ENCODE measurements at places on chromosomes 5 and 9. TPM values are rescaled to one million over a fixed set of nuclear protein-coding genes. Genes with fewer than 3 reads are reported as not detected.

DNA sequence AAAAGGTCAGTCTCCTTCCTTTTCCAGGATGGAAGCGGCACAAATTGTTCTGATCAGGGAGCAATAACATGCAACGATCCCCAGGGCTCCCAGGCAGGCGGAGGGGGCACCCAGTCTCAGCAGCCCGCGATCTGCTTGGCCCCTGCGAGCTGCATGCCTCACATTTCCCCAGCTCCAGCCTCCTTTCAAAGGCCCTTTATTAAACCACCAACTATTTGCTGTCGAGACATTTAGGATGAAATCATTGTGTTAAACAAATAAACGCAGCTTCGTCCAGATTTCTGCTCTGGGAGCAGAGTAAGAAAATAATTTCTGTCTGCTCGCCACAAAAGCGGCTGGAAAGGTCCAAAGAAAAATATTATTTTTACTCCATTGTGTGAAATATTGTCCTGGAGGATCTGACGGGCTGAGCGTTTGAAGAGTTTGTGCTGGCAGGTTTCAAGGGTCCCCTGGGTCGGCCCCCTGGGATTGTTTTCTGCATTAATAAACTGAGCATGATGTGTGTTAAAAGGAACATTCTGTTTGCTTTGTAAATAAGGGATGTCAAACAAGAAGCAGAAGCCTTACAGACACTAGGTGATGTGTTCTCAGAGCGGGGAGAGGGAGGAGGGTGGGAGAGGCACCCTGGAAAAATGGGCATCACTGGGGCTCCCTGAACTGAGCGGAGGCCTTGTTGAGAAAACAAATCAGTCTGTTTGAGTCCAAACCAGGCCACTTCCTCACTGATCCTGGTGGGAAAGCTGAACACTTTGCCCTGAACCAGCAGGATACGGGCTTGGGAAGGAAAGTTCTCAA, 110.1 kb downstream of the FOXD1 start:
- DNase-seq, result no peak

DNA sequence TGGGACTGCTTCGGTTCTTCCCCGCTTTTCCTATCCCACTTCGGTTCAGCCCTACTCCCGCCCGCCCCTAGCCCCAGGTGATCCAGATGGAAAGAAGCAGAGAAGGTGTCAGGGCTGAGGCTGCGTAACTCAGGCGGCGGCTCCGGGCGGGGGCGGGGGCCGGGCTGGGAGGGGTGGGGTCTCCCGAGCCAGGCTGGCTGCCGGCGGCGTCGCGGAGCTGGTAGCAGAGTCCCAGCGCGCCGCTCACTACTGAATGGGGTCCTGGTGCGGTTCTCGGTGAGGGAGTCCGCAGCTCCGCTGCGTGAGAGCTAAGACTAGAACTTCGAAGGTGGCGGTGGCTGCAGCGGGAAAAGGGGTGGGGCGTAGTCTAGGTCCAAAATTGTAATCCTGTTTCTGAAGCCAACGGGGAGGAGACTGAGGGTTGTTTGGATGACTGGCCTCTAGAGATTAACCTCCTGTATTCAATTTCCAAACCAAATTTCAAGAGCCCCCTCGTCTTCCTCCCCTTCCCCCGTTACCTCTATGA, 1.4 kb downstream of the PRR16 start:
- no peak for DNase-seq

DNA sequence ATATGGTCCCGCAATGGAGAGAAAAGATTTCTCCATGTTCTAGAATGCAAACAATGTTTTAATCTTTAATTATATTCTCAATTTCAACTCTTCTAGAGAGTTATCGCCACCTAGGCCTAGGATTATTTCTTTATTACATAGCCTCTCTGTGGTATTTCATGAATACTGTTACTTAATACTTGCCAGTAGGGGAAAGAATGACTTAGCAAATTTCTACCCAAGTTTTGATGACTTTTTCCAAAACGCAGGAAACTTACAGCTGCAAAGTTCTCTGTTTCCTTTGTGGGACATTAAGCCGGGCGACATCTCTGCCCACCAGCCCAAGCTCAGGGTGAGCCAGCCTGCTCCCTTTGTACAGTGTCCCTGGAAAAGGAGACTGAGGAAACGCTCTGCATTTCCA, 73.8 kb downstream of the MED27 start:
- DNase-seq, result no peak

The ASPN gene
- not detected for total RNA-seq

DNA sequence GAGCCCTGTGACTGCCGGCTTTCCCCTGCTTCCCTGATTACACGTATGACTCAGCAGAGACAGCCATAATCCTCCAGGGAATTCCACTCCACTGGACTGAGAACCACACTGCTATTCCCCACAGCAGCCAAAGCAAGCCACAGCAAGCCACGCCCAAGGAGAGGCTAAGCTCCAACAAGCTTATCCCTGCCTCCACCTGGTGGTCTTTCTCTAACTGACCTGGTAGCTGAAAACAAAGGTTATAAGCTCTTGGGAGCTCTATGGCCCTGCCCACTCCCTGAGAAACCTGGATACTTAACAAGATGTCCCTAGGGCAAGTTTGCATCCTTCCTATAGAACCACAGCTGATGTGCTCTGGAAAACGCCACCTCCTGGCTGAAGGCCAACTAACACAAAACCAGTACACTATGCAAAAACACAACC, 613.7 kb upstream of the CDH18 start:
- no peak for DNase-seq

- no peak for DNase-seq
Observed at GRCh38 chr9:108234811-108235210, 621.0 kb downstream of the ACTL7B start.

GRCh38 chr9:130549093-130549735, 30.2 kb upstream of the FUBP3 start:
- DNase-seq, result no peak

The INSL6 gene
- total RNA-seq, result not detected

DNA sequence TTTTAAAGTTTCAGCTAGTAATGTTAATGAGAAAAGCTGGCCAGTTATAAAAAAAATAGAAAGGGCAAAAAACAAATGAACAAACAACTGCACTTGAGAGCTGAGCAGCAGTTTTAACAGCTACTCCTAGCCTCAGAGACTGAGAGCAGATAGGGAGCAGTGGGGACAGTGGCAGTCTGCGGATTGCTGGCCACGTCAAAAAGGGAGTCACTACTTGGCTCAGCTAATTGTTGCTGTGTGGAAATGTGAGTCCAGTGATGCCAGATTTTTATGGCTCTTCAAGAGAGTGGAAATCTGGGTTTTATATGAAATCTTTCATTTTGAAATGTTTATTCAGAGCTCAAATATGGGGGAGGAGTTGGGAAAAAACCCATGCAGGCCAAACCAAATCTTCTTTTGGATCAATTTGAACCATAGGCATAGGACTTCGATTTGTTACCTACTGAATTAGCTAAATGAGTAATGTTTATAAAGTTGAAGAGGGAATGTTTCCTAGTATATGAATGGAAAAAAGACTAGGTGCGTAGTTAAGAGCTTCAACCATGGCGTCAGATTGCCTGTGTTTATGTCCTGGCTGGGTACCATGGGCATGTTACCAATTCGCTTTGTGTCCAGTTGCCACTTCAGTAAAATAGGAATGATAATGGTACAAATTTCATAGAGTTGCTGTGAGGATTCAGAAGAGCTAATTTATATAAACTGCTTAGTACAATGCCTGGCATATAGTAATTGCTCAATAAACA, 102.1 kb downstream of the PAM start:
- no peak for DNase-seq

The HCN1 gene
- total RNA-seq, result not detected

The IL31RA gene
- total RNA-seq, result not detected

The CYSTM1 gene
- 15.8 TPM for total RNA-seq

The PCDHGA5 gene
- not detected for total RNA-seq

The STKLD1 gene
- 0.45 TPM for total RNA-seq

The TMEM232 gene
- 0.27 TPM for total RNA-seq

- DNase-seq, result no peak
Observed at GRCh38 chr9:100725371-100725770, 147.5 kb downstream of the CAVIN4 start.

GRCh38 chr5:176959051-176959450, 47.5 kb downstream of the UIMC1 start:
- DNase-seq, result no peak

- DNase-seq, result no peak
Observed at GRCh38 chr5:155455791-155456514, 442.4 kb downstream of the KIF4B start.

- no peak for DNase-seq
Observed at GRCh38 chr5:131671409-131671808, 36.4 kb upstream of the RAPGEF6 start.

The GRIA1 gene
- total RNA-seq, result not detected

DNA sequence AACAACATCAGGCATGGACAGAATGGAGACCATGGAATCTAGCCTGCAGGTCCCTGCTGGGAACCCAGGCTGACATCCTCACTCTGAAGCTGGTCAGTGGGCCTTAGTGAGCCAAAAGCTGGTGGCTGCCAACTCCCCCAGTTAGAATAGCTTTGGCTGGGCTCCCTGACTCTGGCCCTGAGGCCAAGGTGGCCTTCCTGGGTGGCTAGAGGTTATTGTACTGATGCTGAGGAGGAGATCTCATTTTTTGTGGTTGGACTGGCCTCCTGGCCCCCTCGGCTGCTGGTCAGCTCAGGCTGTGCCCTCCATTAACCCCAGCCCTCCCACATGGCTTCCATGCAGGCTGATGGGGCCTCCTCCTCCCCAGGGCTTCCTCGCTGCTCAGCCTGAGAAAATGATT, 101.2 kb upstream of the PANK3 start:
- no peak for DNase-seq

DNA sequence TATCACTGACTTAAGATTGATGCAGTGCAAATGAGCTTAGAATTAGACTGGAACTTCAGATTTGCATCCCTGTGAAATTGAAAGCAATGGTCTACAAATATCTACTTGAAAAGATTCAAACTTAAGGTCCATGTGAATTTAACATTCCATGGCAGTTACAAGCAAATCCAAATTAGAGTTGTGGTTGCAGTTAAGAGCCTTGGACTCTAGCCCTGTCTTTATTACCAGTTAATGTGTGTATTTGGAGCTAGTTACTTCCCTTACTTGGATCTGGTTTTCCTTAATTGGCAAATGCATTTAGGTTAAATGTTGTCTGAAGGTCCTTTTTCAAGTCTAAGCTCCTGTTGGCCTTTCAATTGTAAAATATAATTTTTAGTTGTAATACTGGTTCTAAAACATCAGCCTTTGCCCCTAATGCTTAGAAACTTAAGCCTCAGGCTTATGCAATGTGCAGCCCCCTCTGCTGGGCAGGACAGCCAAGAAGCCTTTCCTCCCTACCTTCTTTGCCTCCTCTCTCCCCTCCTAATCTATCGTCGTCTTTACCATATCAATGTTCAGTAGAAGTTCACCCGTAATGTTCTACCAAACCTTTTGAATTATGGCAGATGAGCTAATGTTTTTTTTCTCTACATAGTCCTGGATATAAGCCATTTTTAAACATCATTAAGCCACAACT, 59.5 kb downstream of the ERMP1 start:
- no peak for DNase-seq

DNA sequence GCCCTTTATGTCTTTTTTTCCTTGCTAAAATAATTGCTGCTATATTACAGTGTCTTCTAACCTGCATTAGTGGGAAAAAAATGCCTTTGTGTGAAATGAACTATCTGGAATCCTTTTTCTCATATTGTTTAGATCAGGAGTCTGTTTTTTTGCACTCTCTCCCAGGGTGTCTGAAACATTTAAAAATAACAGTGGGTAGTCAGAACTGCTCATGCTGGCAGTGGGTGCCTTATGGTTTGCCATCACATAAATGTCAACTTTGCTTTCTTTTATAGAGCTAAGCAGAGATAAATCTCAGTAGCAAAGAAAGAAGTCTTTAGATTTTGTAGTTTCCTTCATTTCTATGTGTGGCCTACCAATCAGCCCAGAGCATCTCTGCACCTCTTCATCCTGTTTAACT, 347.8 kb upstream of the RGMB start:
- DNase-seq, result no peak

The SPATA6L gene
- 0.43 TPM for total RNA-seq

GRCh38 chr5:127513408-127513970, 4.0 kb upstream of the PRRC1 start:
- no peak for DNase-seq

DNA sequence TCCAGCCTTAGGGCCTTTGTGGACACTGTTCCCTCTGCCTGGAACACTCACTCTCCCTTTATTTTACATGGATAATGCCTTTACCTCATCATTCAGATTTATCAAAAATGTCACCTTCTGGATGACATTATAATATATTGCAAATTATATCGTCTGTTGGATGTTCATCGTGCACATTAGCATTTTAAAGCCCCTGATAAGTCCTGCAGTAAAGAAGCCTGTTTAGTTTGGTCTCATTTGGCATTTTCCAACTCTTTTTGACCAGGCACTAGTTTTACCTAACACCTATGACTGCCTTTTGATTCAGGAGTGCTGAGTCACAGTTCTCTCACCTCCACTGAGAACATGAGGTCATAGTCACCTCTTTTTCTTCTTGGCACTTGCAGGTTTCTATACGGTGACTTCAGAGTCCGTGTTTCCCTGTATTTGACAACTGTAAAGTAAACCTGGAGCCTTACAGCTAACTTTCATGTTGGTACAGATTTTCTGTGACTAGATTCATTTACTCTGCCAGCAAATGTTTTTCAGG, 57.7 kb upstream of the STC2 start:
- DNase-seq, result no peak

GRCh38 chr5:36355516-36355915, 53.8 kb upstream of the RANBP3L start:
- no peak for DNase-seq

GRCh38 chr9:105881021-105881420, 186.7 kb downstream of the TMEM38B start:
- no peak for DNase-seq

DNA sequence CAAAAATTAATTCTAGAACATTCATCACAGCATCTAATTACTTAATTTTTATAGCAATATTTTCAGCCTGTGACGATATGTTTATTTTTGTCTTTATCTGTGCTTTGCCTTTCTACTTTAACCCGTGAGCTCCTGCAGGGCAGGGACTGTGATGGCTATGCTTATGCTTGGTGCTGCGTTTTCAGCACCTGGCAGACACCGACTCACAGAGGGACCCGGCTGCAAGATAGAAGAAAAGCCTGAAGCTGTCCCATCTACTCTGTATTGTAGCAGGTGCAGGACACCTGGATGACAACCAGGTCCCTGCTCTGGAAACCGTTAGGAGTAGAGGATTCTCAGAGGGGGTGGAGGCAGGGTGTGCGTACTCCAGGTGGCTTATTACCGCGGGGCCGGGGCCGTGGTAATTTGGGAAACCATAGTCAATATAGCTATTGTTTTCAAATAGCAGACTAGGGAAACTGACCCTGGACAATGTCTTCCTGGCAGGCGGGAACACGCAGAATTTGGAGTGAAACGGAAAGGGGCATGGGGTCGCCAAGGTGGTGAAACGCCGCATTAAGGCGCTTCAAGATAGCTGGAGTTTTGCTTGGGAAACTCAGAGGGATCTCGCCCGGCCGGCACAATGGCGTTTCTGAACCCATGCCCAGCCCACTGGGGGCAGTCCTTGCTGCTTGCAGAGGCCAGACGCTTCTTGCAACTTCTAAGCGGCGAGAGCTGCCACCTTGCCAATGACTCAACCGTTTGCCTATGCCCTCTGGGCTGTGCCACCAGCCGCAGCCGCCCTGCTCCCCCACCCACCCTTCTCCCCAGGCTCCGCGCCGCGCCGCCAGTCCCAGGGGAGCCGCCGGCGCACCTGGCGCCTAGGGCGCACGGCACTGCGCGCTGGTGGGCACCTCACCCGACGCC, 140.1 kb upstream of the PALM2AKAP2 start:
- no peak for DNase-seq

- DNase-seq, result no peak
Observed at GRCh38 chr5:137209232-137209809, 289.8 kb downstream of the SPOCK1 start.

The SLC1A3 gene
- 0.74 TPM for total RNA-seq

All from activated CD8-positive, alpha-beta T cell treated with anti-CD3 and anti-CD28 coated beads for 36 hours (primary cell).